ENCODE measurements at places on chromosomes 7 and 10.

- DNase-seq: no peak
Observed at GRCh38 chr10:77403761-77404160, 233.8 kb downstream of the KCNMA1 start.

DNA sequence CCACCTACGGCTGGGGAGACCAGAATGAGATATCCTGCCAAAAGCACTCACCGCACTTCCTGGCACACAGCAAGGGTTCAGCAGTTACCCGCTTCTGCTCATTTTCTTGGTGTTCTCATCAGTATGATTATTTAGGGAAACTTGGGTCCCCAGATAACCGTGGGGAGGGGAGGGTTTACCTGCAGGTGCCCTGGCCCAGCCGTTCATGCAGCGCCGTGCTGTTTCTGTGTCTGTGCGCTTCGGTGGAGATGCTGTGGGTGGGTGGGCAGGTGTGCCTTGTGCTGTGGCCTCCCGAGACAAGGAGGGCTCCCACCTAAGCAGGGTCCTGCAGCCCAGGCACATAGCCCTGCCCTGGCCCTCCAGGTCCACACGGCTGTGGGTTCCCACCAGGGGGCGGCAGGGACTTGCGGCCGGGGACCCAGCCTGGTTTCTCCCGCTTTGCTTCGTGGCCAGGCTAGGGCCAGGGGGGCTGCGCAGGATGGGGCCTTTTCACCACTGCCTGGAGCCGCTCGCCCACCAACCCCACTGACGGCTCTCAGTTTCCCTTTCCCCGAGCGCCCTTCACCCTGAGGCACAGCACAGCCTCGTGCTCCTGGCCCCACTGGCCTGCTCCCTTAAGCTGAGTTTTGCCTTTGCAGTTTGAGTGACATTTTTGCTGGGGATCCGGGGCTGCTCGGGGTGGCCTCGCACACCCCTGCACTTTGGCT lies 78.5 kb downstream of the LHPP start:
- DNase-seq: no peak

DNA sequence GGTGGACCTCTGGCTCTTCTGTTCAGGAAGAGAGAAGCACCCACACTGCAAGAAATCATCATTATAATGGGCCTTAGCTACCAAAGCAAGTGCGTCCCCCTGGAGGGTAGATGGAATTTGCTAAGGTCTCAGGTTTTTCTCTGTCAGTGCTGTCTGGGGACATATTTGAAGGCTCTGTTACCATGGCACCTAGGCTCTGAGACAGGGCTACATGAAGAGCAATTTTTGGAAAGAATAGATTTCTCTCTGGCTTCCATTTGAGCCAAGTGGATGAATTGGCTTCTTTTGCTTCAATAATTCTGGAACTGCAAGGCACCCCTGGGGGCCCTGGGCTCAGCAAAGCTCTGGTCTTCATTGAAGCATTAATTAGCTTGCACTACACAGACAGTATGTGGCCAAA lies 349.1 kb upstream of the GALNT17 start:
- DNase-seq: no peak

DNA sequence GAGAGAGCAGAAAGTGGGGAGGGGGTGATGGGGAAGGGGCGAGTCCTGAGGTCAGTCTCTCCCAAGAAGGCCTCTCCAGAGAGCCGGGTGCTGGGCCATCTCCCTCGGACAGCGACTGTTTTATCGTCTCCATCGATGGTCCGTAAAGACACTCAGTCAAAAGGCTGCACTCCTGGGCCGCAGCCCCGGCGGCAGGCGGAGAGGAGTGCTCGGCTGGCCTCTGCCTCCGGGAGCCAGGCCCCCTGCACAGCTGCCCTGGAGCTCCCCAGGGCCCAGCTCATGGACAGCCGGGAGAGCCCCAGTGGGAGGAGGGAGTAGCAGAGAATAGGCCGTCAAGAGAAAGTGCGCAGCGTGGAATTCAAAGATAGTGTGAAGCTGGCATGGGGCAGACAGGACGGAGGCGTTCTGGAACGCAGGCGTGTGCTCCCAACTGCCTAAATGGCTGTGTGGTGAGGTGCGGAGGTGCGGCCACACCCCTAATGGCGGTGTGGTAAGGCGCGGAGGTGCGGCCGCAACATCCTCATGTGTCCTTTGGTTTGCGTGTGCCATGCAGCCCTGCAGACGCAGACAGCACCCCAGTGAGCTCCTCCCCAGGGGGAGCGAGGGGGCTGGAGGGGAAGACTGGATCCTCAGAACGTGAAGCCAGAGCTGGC lies 477.5 kb upstream of the FOXK1 start:
- DNase-seq: no peak

GRCh38 chr7:107538001-107538400 lies 25.7 kb downstream of the COG5 start:
- DNase-seq: no peak

DNA sequence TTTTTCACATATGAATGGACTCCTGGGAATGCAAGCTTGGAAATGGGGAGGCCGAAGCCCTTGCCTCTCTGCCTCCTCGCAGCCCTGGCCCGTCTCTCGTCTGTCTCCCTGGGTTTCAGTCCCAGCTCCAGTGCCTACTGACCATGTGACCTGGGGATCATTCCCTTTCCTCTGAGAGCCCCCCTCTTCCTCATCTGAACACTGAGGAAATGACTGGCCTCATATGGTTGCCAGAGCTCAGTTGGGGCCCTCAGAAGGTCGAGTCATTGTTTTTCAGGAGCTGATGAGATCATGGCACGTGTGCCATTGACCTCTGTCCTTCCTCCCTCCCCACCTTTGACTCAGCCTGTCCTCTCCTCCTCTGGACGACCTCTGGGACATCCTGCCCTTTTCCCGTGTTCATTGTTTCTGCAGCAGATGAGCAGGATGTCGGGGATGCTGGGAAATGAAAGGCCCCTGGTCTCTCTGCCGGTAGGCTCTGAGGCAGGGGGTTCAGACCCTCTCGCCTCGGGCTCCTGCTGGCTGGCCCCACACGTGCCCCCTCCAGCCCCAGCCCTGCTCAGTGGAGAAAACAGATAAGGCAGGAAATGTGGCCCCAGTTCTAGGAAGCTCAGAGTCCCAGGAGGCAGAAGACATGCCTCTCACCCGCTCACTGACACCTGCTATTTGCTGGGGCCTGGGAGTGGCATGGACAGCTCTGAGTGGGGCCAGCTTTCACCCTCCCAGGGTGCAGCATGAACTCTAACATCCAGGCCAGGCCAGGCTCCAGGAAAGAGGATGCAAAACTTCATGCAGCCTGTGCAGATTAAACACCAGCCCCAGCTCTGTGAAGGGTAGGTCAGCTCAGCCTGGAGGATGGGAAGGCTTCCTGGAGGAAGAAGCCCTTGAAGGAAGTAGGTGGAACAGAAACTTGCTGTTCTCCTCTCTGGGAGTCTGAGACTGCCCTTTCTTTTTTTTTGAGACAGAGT lies 8.3 kb upstream of the PPP1R35 start:
- no peak for DNase-seq

DNA sequence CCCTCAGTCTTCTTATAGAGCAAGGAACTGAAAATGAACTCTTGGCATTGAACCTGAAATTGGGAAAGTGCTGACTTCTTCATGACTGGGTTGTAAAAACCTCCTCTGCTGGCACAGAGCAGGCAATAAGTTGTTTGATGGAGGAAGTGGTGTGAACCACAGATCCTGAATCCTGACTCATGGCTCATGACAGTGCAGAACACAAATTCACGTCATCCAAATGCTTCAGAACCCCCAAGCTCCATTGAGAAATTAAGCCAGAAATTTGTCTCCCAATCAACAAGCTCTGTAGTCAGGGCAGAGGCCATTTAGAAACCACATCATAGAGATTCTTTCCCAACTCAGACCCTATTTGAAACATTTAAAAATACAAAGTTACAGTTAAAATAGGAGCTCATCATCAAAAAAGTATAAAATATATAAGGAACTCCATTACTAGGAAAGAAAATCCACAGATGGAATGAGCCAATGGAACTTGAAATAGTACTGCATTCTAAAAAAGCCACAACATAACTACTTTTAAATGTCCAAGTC lies 10.3 kb upstream of the STK17A start:
- DNase-seq: peak; percentile 81

DNA sequence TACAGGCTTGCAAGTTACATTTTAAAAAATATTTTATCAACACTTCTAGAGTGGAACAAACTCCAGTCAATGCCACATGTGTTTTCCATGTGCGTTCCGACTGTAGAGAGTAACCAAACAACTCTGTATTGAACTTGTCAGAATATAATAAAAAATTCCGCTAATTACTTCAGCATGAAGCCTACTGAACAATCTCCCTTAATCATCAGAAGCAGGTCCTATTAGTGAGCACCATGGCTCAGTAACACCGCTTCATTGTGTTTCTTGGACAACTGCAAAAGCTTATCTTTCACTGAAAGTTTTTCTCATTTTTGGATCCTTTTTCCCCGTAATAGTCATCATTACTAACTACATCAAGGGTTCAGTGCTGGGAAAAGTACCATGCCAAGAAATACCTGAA lies 117.0 kb downstream of the MKX start:
- DNase-seq: no peak

DNA sequence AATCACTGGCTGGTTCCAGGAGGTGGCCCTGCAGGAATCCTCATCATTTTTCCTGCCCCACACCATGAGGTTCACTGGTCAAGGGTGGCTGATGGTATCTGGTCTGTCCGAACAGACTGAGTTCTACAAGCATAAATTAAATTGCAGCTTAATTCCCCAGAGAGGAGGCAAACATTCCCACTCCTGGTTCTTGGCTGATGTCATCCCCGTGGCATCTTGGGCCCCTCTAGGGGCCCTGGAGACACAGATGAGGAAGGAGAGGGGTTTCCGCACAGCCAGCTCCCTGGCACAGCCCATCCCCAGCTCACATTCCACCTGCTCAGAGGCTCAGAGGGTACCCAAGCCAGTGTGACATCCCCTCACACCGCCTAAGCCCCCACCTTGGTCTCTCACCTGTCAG lies 5.3 kb upstream of the KLRG2 start:
- no peak for DNase-seq

DNA sequence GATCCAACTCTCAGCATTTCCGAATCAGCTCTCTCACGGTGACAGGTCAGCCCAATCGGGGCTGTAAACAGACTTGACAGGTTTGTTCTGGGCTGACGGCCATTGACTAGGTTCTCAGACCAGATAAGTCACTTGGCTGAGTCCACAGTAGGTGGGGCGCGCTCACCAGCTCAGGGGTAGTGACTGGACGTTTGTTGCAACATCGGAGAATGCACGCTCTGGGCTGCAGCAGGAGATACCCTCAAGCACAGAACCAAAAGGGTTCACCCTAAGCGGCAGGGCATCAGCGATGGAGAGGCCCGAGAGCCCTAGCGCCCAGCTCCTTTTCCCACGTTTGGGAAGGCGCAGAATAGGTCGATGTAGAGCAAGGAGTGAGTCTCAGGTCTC lies 1.8 kb downstream of the KLLN start:
- DNase-seq: no peak

DNA sequence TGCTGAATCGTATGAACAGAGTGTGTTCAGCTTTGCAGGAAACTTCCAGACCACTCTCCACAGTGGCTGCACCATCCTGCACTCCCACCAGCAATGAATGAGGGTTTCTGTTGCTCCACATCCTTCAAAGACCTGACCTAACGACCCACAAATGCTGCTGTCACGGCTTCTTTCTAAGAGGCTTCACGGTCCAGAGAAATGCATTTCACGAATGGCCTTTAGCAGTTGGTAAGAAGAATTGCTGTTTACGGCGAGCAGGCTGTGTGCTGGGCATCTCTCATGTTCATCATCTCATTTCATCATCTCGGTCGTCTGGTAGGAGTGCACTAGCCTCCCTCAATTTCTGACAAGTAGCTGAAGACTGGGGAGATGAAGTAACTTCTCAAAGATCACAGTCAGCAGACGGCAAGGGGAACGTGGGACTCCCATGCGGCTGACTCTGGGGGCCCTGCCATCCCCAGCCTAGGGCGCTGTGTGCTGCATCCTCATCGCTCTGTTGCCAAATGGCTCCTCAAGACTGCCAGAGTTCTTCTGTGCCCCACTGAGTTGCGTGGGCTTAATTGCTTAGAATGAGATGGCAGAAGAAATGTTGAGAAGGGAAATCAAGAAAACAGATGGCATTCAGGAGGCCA lies 72.9 kb downstream of the ADARB2 start:
- no peak for DNase-seq

DNA sequence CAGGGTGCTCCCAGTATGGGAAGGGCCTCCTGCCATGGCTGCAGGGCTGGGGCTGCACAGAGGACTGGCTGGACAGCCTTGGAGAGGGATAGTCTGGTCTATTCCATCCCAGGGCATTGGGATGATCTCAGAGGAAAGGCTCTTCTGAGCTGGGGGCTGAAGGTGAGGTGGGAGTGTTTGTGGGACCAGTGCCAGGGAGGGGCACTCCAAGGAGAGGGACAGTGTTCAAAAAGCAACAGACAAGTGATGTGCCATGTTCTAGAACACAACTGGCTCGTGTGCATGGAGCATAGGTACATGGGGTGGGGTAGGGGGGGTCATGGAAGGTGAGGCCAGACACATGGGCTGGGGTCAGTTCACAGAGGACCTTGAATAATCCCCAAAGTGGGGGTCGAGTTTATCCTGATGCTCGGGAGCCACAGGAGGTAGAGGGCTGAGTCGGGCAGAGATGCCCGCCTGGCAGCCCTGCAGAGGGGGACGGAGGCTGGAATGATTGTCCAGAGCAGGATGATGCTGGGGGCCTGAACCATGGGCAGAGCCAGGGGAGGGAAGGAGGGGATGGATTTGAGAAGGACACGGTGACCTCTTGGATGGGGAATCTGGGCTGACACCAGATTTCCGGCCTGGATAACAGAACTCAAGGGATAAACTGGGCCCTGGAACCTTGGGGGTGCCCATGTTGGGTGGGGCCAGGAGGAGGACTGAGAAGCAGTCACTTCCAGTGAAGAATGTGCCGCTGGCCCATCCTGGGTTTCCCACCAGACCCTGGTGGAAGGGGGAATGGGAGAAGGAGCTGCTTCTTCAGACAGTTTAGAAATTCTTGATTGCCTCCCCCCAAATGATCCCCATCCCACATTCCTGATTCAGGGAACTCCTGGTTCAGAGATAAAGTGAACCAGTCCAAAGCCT lies 50.4 kb downstream of the NEURL1 start:
- DNase-seq: no peak

- no peak for DNase-seq
Observed at GRCh38 chr10:101297901-101298486, 56.0 kb upstream of the BTRC start.

DNA sequence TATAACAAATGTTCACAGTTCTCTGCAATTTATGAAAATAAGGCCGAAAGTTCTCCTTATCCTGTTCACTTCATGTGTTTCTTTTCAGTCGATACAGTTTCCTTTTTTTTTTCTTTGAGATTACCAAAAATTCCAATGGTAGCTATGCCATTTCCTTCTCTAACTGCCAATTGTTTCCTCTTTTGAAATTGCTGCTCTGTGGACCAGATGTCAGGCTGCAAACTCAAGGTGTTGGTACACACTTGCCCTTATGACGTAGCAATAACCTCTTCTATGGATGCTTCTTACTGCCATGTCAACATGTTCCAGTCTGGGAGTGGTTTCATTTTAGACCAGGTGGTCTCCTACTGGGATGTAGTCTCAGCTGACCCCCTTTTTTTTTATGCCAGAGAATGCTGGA lies 52.9 kb downstream of the CASD1 start:
- DNase-seq: no peak

GRCh38 chr7:9124320-9124719 lies 690.9 kb downstream of the NXPH1 start:
- no peak for DNase-seq

Measured in amniotic stem cell (primary cell).